CD4-positive, alpha-beta T cell treated with Interferon alpha-2 for 1 hour (primary cell): ENCODE measurements at places on chromosomes 12 and 14.

- no peak for DNase-seq
Observed at GRCh38 chr12:12266389-12266872, 413 bp downstream of the LRP6 start.

GRCh38 chr14:44204061-44204835 is 302.8 kb downstream of the FSCB start:
- no peak for DNase-seq

- DNase-seq, result no peak
Observed at GRCh38 chr14:38553586-38553985, 297.7 kb upstream of the CLEC14A start.

GRCh38 chr12:66066929-66067523 is 63.5 kb downstream of the LLPH start:
- no peak for DNase-seq

DNA sequence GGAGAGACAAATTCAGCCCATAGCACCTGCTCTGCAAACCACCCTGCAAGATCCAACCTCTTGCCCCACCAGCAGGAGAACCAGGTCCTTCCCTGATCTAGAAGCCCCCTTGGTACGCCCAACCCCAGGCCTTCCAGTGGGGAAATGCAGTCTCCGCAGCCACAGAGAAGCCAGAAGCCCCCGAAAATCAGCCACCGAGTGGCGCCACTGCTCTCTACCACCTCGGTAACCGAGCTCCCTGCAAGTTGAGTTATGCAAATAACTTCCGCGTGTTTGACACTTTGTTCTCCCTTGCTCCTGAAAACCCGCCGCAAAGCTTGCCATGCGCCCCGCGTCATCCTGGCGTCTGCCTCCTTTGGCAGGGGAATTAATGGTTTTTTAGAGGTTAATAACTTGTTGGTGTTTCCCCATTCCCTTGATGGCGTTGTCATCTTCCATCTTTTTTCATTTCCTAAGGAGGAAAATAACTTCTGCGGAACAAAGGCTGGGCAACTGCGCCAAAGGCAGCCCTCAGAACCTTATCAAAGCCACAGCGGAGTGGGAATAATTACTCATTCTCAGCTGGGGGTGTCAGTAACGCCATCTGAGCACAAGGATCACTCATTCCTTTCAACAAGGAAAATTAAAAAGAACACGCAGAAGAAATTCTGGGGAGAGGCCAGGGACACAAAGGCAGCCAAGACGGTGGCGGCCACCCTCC is 60.4 kb downstream of the FZD10 start:
- DNase-seq, result no peak

DNA sequence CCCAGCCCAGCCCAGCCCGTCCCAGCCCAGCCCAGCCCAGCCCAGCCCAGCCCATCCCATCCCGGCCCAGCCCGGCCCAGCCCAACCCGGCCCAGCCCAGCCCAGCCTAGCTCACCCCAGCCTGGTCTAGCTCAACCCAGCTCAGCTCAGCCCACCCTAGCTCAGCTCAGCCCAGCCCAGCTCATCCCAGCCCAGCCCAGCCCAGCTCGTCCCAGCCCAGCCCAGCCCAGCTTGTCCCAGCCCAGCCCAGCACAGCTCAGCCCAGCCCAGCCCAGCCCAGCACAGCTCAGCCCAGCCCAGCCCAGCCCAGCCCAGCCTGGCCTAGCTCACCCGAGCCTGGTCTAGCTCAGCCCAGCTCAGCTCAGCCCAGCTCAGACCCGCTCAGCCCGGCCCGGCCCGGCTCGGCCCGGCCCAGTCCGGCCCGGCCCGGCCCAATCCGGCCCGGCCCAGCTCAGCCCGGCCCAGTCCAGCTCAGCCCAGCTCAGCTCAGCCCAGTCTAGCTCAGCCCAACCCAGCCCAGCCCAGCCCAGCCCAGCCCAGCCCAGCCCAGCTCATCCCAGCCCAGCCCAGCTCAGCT is 184.7 kb downstream of the TMEM121 start:
- DNase-seq, result no peak

DNA sequence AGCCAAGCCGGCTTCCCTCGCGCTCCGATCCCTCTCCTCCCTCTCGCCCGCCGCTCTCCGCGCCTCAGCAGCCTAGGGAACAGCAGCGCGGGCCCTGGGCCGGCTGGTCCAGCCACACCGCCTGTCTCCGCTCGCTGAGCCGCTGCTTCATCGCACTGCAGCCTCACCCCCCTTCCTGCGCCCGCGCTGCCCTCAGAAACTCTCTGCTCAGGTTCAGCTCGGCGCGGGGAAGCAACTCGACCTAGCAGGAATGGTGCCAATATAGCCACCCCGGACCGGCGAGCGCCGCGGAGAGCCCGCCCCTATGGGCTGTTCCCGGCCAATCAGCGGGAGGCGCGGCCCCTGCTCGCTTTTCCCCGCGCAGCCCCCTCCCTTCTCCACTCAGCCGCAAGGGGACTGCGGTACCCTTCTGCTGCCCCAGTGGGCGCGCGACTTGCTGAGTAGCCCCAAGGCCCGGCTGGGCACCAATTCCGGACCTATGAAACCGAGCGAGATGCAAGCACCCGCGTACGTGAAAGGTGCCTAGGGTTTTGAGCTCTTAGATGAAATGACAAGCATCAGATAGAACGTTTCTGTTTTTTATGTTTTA is at the start of gene ADAMTS20:
TSS of gene ADAMTS20 (minus strand) at position 233 of the 589 bp plus-strand sequence. CDS start 282 bp downstream, outside the sequence.
- no peak for DNase-seq

GRCh38 chr12:111453071-111453989 is 47.6 kb downstream of the SH2B3 start:
- no peak for DNase-seq

DNA sequence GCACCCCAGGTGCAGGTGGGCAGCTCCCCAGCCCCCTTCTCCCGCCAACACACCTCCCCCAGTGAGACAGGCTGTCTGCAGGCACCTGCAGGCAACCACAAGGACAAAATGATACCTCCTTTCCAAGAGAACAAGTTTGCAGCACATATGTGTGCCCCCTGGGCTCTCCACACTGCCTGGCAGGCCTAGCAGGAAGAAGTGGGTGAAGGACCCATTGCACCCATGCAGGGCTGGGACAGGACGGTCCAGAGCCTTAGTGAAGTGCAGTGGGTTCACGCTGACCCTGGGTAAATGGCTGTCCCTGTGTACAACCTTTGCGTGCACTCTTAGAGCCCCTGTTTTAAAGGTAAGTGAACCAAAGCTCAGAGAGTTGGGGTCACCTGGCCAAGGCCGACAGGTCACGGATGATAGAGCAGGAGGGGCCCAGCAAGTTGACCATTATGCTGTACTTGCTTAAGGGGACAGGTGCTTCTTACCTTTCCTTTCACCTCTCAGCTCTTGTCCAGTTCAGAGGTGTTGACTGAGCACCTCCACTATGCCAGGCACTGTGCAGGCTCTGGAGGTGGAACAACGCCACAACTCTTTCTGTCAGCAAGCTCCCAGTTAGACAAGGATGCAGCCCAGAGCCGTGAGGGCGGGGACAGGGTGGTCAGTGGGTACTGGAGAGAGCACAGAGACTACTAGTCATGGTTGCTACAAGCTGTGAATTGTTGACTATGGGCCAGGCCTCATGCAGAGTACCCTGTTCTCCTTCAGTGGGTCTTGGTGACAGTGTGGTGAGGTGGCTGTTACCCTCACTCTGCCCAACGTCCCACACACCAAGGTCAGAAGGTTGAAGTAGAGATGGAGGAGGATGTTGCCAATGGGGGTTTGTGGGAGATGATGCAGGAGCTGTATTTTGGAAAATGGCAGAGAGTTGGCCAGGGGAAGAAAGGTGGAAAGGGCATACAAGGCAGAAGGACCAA is 125.9 kb downstream of the PAPOLA start:
- no peak for DNase-seq

DNA sequence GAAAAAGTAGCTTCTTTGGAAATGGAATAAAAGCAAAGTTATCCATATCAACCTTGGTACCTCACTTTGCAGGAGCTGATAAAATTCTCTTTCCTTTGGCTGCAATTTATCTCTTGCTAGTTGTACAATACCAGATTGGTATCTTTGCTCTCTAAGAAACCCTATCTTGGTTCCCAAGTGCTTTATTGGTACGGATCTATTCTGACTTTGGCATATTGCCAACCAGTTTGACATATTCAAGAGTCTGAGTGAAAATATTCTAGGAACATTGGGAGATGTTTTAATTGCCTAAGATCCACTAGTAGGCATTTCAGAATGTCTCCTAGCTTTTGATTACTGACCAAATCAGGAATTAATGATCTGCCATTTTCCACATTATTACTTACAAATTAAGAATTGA is 167.2 kb upstream of the ATP2B1 start:
- no peak for DNase-seq

DNA sequence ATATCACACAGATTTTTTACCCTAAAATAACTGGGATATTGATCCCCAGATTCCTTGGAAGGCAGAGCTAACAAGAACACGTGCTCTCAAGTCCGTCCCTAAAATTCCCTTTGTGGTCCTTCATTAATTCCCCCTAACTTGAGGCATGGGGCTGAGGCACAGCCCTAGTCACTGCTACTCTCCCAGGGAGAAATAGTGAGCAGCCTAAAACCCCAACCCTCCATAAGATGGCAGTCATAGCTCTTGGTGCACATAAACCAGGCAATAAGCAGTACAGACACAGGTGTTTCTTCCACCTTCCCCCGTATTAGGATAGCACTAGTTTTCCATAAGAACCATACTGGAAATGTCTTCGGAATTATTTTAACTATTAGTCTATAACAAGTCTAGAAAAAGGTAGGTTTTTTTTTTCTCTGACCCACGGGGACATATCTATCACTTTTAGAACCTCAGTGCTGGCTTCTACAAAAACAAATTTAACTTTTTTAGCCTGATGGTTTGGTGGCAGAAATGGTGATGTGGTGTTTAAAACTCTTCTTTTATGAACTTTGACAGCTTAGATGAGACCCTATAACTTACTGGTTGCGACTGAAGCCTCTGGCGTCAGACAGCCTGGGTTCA is 3.1 kb upstream of the ARHGEF40 start:
- peak; percentile 26 for DNase-seq

DNA sequence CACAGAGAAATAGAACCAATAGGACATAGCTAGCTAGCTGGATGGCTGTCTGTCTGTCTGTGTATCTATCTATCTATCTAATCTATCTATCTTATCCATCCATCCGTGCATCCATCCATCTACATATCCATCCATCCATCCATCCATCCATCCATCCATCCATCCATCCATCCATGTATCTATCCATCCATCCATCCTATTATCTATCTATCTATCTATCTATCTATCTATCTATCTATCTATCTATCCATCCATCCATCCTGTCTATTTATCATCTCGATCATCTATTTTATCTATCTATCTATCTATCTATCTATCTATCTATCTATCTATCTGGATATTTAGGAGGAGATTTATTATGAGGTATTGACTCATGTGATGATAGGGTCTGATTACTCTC is 84.9 kb downstream of the DNAH10 start:
- no peak for DNase-seq

DNA sequence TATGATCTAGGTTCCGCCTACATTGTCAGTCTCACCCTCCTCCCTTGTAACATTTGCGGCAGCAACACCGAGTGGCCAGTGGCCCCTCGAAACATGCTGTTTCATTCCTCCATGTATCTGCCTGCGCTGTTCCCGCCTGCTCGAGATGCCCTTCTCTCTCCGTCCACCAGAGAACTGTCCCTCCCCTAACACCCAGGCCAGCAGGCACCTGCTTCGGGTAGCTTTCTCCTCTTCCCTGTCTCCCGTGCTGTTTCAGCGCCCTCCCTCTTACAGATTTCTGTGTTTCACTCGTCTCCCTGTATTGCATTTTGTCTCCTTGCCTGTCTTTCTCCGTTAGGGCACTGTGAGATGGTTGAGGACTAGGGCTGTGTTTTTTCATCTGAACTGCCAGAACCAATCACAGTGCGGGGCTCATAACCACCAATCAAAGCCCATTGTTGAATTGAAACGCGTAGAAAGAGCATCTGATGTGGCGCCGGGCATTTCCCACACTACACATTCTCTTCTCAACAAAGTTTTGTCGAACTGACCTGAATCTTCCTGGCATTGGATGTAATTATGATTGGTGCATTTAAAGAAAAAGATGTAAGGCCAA is 40.9 kb upstream of the ELK3 start:
- DNase-seq, result no peak

- DNase-seq, result no peak
Observed at GRCh38 chr12:89571491-89572195, 45.8 kb upstream of the POC1B start.

GRCh38 chr12:127118251-127118650 is 1148.7 kb upstream of the TMEM132C start:
- no peak for DNase-seq

GRCh38 chr12:62194616-62195015 is 65.6 kb upstream of the USP15 start:
- DNase-seq, result no peak

DNA sequence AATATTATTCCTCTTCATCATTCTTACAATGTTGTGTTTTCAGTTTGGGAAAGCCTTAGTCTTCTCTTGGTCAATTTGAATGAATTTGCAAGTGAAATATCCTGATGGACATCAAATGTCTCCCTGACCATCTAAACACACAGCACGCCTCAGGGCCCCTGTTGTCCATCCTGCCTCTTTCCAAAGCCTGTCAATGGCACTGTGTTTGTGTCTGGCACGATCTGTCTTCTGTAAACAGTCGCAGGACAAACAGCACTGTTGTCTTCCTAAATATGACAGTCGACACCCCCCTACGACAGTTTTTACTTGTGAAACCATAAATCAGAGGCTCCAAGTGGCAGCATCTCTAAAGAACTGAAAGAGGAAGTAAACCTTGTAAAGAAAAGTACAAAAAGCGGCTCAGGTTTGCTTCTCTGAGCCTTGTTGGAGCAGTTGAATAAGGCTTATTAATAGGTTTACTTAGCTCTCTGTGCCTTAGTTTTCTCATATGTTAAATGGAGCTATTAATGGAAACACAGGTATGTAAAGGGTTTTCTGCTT is 285.8 kb downstream of the NRXN3 start:
- no peak for DNase-seq

DNA sequence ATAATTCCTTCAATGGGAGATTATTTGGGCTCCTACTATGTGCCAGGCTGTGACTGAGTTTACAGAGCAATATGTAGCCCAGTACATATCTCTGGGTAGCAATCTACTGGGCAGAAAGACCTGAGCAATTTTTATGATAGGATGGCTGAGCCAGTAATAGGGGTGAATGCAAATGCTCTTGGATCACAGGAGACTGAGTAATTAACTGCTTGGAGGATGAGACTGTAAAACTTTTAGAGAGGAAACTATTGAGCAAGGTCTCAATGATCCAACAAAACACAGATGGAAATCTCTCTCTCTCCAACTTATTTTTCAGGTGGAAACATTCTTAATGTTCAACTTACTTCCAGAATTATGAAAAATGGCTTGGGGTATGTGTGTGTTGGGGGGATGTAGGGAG is 402.2 kb downstream of the AEBP2 start:
- DNase-seq, result no peak

DNA sequence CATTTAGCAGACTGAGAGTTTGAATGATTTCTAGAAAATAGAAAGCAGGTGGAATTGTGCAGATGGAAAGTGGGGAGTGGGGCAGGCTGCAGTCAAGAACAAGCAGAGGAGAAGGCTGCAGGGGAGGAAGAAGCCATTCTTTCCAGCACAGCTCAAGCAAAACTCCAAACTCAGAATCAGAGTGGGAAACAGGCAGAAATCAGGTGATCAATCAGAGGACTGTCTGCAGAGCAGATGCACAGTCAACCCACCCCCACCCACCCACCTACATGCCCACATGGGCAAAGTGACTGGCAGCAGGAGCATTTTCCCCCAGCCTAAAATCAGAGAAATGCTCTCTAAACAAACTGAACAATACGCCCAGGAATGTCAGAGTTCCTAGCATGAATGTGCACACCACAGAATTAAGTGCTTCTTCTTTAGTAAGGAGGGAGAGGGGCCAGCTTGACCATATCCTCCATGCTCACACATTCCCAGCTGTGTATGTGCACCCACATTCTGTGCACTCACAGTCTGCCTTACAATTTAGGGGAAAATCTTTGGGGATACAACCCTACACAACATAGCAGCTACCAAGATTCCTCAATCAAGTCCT is 194.1 kb upstream of the PLEKHA5 start:
- no peak for DNase-seq

- no peak for DNase-seq
Observed at GRCh38 chr12:22355011-22355580, 20.6 kb upstream of the ST8SIA1 start.
